ENCODE measurements at places on chromosomes 12 and 14.

DNA sequence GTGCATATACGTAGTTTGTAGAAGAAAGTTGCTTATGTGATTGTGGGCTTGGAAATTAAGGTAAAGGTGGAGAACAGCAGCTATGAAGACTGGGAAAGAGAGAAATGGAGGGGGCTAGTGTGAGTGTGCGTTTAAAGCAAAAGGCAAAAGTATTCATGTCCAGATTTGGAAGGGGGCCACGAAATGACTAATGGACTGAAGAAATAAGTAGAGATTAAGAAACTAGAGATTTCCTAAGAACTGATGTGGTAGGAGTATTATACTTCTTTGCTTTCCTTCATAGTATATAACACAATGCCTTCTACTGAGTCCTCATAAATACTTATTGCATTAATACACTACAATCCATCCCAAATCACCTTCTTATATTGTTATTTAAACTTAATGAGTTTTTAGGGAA lies 298.6 kb upstream of the NOVA1 start:
- no peak for DNase-seq

DNA sequence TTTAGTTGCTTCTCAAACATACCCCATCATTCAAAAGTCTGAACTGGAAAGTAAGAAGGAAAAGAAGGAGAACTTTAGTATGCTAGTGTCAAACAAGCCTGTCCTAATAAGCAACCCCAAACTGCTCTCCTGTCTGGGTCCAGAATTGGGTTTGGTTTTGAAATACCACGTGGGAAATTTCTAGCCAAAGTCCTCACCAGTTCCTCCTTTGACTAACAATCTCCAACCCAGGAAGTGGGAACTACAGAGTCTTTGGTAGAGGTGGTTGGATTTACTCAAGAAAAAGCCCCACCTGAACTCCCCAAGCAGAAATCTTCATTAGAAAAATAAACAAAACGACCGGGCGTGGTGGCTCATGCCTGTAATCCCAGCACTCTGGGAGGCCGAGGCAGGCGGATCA lies 17.4 kb upstream of the EIF4B start:
- no peak for DNase-seq

GRCh38 chr12:132056951-132057350 lies 87.2 kb downstream of the DDX51 start:
- DNase-seq: no peak

- no peak for DNase-seq
These were observed 26.2 kb upstream of the MANSC4 start for GRCh38 chr12:27806259-27806658.

GRCh38 chr14:36502558-36503508 lies 17.2 kb downstream of the NKX2-1 start:
- no peak for DNase-seq

DNA sequence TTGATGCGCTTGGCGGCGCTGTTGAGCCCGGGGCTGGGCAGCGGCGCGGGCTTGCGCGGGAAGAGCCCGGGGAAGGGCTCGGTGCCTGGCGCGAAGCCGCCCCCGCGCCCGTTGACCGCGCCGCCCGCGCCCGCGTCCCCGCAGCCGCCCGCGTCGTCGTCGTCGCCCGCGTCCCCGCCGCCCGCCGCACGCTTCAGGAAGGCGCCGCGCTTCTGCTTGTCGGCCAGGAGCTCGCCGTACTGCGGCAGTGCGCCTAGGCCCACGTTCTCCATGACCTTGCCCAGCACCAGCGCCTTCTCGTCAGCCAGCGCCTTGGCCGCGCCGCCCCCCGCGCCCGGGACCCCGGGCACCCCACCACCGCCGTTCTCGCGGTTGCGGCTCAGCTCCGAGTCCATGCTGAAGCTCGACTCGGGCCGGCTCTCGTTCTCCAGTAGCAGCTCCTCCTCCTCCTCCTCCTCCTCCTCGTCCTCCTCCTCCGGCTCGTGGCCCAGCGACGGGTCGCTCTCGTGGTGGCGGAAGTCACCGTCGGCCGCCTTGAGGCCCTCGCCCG lies 97.2 kb downstream of the BCL11B start:
- DNase-seq: no peak

DNA sequence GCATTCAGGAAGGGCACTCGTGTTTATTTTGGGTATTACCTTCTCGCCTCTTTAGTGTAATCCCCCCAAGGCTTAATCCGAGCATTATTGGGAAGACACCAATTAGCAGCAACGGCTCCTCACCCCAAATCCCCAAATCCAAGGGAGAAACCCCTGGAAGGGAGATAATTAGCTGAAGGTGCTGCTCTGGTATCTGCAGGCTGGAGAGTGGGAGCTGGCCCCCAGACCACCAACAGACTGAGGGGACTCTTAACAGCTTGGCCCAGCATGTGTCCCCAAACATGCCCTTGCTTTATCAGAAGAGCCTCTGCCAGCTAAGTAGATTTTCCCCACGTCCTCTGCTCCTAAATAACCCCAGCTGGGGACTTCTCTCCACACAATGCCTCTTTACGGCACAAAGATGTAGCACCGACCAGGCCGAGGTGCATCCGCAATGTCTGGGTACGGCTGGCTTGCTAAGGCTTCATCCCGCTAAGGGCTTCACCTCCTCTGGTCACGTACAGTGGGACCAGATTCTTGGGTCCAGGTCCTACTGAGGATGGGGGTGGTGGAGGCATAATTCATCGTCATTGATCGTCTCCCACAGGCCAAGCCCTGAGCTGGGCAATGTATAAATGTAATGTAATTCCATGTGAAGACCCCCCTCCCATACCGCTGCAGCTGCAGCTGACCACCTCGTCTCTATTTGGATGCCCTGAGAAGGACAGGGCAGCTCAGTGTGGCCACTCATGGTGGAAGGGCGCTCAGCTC lies 123.7 kb upstream of the GSC start:
- DNase-seq: no peak

DNA sequence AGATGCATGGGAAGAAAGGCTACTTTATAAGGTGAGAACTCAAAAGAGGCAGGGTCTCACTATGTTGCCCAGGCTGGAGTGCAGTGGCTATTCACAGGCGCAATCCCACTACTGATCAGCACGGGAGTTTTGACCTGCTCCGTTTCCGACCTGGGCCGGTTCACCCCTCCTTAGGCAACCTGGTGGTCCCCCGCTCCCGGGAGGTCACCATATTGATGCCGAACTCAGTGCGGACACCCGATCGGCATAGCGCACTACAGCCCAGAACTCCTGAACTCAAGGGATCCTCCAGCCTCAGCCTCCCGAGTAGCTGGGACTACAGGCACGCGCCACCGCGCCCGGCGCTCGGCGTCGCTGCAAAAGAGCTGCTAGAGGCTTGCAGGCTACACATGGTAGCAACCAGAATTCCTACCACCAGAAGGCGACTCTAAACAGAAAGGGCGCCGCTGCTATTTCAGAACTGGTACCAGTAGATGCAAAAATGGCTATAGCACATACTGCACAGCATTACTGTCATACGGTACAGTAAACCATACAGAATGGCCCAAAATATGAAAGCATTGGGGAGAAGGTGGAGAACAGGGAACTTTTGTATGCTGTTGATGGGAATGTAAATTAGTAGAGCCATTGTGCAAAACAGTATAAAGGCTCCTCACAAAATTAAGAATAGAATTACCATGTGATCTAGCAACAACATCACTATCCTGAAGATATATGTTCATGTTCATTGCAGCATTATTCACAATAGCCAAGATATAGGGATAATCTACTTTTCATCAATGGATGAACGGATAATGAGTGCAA lies 1.2 kb upstream of the NEMF start:
- peak; percentile 37 for DNase-seq
